ENCODE measurements at places on chromosomes 1 and 21. TPM values are rescaled to one million over a fixed set of nuclear protein-coding genes. Genes with fewer than 3 reads are reported as not detected.
A peak's percentile ranks its signal among the peaks of the same experiment; 100 is the strongest.

- ATAC-seq, result no peak
Observed at GRCh38 chr1:63874278-63874880, 100.6 kb downstream of the ROR1 start.

- ATAC-seq, result peak; percentile 94
Observed at GRCh38 chr1:58592522-58593134, 15.6 kb upstream of the TACSTD2 start.

- no peak for ATAC-seq
Observed at GRCh38 chr1:231842441-231842840, 215.9 kb downstream of the DISC1 start.

PIK3C2B gene
- 7.9 TPM for total RNA-seq

- ATAC-seq, result no peak
Observed at GRCh38 chr1:150890033-150890416, 3.1 kb downstream of the CTXND2 start.

DNA sequence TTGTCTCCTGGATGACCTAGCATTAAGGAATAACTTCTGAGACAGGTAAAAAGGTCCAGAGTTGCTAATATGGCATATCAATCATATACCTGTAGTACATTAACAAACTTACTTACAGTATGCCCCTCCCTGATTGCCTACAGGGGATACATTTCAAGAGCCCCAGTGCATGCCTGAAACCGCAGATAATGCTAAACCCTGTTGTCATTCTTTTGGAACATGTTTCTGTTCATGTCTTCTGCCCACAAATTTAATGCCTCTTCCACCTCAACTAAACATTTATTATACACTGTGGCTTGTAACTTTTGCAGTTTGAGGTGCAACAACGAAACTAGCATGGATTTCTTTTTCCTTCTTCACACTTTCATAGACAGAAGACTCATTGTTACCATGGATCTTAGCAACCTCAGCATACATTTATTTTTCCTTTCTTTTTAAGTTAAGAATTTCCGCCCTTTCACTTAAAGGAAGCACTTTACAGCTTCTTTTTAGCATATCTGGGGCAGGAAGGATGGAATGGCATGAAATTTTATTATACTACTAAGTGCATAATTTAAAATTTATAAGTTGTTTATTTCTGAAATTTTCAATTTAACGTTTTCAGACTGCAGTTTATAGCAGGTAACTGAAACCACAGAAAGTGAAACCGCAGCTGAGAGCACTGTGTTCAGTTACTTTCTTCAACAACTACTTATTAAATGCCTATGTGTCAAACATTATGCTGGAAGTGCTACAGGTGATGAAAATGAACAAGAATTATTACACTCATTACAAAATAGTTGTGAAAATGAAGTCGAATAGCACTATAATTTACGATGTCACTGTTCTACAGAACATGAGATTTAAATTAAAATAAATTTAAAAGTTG is 25.3 kb downstream of the F13B start:
- no peak for ATAC-seq

DNA sequence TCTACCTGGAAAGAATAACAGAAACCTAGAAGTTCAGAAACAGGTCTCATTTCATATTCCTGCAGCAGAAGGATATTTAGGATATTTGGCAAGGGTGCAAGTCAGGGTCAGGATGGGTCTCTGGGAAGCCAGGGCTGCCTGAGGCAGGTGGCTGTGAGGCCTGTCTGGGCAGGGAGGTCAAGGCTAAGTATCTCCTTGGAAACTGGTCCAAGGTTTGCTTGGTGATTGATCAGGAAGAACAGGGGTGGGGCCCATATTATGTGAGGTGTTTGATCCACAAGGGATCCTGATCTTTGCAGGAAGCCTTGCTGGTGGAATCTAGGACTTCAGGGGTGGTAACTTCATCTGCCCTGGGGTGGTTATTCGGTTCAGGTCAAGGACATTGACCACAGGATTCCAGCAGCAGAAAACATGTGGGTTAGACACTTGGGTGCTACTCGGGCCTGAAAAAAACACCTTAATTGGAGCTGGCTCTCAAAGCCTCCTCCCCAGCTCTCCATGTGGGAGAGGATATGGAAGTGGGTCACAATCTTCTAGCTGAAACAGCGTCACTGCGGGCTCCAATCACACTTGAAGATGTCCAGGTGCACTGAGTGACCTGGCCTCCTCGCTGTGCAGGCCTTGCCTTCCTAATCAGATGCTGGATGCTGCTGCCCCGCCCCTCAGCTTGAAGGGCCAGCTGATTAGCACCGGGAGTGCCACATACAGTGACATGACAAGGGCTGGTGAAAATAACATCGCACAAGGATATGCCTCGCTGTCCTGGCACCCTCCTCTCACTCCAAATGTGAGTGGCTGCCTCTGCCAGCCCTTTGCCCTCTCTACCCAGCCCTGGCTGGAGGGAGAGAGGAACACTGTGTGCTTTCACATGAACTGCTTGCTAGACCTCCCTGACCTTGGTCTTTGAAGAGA is 8.7 kb downstream of the CTNNBIP1 start:
- no peak for ATAC-seq

- no peak for ATAC-seq
Observed at GRCh38 chr1:24748191-24749121, 3.2 kb downstream of the CLIC4 start.

- ATAC-seq, result peak; percentile 39
Observed at GRCh38 chr1:119046785-119047438, 58.8 kb upstream of the TBX15 start.

TNFRSF18 gene
- 2.2 TPM for total RNA-seq

BRINP3 gene
- 12.7 TPM for total RNA-seq

DNA sequence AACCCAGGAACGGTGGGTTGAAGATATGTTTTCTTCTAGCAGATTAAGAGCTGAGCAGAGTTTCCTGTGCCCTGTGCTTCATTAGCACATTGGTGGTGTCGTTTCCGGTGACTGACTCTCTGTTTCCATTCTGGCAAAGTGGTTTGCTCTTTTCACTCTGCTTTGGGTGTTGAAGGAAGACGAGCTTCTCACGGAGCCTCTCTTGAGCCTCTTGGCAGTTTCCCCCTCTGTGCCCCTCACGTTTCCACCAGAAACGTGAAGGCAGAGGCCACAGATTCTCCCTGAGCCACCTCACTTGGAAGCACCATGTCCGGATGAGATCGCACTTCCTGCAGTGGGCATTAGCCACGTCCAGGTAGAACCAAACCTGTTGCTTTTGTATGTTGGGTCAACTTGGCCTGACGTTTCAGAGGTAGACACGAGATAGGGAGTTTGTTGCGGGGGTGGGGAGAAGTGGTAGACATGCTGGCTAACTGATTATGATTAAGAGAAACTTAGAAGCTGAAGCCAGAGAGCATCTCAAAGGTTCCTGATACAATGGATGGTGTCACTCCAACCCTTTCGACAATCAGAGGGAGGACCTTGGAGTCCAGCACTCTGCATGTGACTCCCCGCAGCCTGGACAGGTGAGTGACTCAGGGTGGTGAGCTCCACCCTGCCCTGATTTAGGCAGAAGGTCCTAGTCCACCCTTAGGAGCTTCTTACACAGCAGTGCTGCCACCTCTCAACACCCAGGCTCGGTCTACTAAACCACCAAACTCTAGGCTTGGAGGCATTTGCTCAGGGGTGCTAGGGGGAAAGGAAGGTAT is at the start of gene LAX1:
Gene LAX1, plus strand, starts transcription at position 155 of the 809 bp plus-strand sequence. Its CDS starts 383 bp downstream, at position 538.
- no peak for ATAC-seq

CDC73 gene
- 42.7 TPM for total RNA-seq

MYOM3 gene
- 0.31 TPM for total RNA-seq

GRCh38 chr1:3463408-3463863 is 9.0 kb downstream of the ARHGEF16 start:
- ATAC-seq, result no peak

- ATAC-seq, result peak; percentile 83
Observed at GRCh38 chr1:3530926-3531818, 76.7 kb downstream of the ARHGEF16 start.

DNA sequence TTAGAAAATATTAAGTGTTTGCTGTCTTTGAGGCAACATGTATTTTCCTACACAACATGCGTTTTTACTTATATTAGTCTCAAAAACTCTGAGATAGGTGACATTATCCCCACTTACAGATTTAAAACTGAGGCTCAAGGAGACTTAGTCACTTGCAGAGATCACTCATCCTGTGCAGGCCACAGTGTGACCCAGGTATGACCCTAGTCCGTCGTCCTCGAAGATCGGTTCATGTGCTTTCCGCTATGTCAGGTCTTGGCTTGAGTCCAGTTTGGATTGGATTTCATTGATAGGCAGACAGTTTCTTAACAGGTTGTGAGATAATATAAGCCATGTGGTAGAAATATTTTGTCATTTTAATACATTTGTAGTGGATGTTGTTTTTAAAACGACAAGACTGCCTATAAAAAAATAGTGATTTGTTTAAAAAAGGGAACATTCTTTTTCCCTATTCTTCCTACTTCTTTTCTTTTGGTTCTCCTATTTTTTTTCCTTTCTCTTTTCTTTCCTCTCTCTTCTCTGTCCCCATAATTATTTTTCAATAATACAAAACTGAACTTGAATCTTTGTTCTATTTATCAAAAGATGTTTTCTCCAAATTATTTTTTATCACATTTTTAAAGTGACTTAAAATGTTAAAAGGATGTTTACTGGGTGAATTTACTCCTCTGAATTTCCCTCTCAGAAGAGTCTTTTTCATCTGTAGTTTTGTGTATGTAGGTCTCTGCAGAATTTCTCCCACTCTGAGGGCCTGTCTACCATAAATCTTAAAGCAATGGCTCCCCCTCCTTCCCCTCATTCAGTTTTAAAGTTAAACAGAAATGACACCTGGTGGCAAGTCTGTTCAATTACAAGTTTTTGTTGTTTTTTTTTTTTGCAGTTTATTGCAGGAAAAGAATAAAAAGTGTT is 81.8 kb downstream of the PHTF1 start:
- no peak for ATAC-seq

GRCh38 chr1:19866029-19866428 is 16.2 kb upstream of the OTUD3 start:
- no peak for ATAC-seq

DNA sequence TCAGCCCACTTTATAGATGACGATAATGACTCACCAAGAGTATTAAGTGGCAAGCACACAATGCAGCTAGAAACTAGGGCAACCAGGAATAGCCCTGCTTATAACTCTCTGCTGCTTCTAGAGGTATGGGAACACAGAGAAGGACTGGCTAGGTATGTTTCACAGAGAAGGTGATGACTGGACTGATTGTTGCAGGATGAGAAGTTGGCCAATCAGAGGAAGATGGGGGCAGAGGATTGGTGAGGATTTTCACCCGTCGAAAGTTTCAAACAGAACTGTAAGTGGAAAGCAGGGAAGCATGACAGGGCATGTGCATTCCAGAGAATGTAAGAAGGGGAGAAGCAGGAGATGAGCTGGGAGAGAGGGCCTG is 222.4 kb upstream of the JUN start:
- ATAC-seq, result no peak

- ATAC-seq, result no peak
Observed at GRCh38 chr1:175088525-175088951, 20.9 kb downstream of the TNN start.

GRCh38 chr1:44733365-44733764 is 2.4 kb upstream of the RNU5D-1 start:
- ATAC-seq, result no peak

DIRAS3 gene
- total RNA-seq, result 6.2 TPM

AGO4 gene
- total RNA-seq, result 35.4 TPM

DNA sequence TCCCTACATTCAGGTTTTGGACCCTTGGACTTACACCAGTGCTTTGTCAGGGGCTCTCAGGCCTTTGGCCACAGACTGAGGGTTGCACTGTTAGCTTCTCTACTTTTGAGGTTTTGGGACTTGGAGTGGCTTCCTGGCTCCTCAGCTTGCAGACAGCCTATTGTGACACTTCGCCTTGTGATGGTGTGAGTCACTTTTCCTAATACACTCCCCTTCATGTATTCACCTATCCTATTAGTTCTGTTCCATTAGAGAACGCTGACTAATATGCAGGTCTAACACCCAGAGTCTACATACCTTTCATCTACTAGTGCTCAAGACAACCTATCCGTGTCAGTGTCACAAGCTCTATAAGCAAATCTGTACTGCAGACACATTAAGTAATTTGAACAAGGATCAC is 605.3 kb downstream of the KCNT2 start:
- no peak for ATAC-seq

GRCh38 chr1:235841938-235842545 is 24.7 kb downstream of the LYST start:
- no peak for ATAC-seq

GRCh38 chr1:43947061-43947873 is 517 bp downstream of the IPO13 start:
- ATAC-seq, result no peak

BTBD8 gene
- total RNA-seq, result 6.7 TPM

GRCh38 chr1:205391386-205391785 is 30.5 kb downstream of the LEMD1 start:
- ATAC-seq, result no peak

GRCh38 chr1:50368179-50369007 is 54.9 kb downstream of the DMRTA2 start:
- no peak for ATAC-seq

UQCRHL gene
- total RNA-seq, result 0.49 TPM

DNA sequence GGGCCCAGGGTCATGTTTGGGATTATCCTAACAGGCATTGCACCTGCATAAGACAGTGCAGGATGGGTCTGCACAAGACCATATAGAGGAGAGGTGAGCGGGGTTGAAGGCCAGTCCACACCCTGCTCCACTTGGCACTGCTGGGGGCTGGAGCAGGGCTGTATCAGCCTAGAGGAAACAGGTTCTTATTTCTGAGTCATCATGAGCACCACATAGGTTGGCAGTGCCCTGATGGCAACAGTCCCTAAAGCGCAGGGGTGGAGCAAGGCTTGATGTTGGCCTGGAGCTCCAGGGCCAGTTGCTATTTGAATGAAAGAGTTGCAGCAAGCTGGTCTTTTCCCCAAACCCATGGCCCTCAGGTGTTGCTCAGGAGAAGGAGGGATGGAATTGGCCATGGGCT is 29.8 kb upstream of the BMP8B start:
- ATAC-seq, result no peak

- ATAC-seq, result no peak
Observed at GRCh38 chr1:12528021-12528852, 89.8 kb downstream of the DHRS3 start.

DNA sequence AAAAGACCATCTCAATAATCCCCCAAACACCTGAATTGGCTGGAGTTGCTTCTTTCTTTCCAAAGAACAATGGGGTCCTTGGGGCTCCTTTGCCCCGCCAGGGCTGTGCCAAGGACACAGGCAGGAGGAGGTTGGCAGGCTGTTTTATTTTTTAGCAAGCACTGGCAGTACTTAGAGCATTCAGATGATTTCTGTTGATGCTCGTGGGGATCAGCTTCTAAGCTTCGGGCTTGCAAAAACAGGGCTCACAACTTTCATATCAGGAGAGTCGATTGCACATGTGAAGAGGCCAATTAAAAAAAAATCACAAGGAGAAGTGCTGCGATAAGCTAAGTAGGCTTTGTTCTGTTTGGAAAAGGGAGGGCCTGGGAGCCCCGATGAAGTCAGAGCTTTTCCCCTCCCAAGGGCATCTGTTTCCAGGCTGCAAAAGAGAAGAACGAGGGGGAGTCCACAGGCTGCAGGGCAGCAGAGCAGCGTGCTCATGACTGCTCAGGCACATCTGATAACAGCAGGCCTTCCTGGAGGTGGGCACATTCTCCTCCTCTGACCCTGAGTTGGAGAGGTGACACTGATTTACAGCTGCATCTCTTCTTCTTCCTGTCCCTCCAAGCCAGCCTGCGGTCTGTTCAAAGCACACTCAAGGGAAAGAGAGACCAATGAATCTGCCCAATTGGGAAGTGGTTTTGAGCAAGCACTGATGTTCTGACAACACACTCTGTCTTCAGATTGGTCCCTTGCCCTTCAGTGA is 27.3 kb upstream of the BCAR3 start:
- no peak for ATAC-seq
